ENCODE measurements at places on chromosomes 13 and 19.

- DNase-seq = no peak
These were observed 635.1 kb upstream of the KLF12 start for GRCh38 chr13:74769333-74769732.

- peak; percentile 77 for DNase-seq
These were observed 512.8 kb downstream of the LMO7 start for GRCh38 chr13:76148926-76149325.

DNA sequence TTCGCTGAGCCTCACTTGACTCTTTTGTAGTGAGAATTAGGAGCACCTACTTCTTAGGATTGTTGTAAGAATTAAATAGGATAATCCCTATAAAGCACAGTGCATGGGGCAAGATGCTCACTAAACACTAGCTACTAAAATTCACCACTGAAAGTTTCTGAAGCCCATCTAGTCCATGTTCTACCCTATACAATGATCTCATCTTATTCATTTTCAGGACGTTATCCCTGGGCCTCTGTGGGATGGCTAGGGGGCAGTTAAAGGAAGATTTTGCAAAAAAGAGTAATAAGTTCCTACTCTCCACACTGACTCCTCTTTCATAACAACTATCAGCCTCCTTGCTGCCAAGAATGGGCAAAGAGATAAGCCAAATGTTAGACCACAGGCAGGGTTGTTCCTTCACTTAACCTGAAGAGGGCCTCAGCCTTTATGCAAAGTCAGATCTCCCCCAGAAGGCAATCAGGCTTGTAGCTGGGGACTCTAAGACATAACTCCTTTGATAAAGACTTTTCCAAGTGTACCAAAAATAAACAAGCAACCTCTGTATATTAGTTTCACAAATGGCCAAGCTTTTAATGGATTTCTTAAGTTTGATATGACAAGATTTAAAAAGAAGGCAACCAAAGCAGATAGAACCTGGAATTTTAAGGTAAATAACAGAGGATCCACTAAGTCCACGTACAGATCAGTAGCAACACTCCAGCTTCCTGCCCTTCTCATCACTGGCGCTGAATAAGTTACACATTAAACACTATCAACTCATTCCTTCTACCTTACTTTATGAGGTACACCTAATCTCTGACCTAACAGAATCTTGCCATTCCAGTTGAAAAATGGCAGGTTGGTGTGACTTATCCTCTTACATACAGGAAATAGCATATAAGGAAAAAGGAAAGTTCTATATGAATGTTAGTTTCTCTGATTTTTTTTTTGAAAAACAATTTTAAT, 44.4 kb downstream of the ELF1 start:
- DNase-seq = no peak

DNA sequence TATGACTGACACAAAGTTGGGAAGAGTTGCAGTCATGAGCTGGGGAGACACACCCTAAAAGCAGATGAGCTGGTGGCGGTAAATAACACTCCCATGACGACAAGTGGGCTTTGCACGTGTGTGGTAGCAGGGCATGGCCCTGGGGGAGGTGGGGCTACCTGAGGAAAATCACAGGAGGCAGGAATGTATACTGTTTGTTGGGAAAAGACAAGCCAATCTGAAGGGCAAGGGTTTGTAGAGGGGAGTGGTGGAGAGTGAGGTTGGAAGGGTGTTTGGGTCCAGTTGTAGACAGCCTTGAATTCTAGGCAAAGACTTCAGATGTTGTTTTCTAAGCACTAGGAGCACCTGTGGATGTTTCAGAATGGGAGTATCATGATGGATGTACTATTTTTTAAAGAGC, 151.6 kb downstream of the TM9SF2 start:
- DNase-seq = no peak

DNA sequence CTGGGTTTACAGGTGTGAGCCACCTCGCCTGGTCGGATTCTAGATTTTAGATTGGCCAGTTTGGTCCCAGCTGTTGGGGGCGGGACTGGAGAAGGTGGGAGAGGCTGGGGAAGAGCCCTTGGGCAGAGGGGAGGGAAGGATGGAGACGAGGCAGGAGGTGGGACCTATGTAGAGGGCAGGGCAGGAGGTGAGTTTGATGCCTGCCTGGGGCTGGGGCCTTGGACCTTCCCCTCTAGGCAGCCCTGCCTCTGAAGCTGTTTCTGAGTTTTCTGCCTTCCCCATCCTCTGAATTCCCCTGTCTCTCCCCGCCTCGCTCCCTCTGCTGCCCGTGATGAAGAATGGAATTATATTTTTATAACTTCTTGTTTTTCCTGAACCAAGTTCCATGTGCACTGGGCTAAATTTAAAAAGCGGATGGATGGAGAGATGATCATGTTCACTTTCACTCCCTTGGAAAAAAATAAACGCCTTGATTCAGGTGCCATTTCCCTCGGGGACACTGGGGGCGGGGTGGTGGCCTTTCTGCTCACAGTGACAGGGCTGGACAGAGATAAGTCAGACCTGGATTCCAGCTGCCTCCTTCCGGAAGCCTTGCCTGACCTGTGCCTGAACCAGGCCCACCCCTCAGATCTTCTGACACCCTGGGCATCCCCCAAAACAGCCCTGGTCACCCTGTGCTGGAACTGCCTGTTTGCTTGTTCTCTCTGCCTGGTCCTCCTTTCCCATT, 16.5 kb upstream of the TNFAIP8L1 start:
- DNase-seq = no peak

DNA sequence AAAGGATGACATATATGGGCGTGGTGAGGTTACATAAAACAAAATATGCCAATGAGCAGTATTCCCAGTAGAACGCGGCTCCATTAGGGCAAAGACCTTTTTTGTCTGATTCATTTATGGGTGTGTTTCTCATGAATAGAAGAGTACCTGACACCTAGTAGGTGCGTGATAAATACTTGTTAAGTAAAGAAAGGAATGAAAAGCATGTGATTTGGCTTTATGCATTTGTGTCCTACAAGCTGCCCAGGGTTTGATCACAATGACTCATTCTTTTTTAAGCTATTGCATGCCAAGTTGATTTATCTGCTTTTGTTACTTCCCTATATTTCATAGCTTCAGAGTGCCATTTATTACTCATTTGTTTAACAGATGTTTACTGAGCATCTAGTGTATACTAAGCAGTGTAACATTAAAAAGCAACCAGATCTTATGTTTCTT, 19.1 kb upstream of the KCTD4 start:
- peak; percentile 45 for DNase-seq
